ENCODE measurements at places on chromosomes 7 and 10. TPM values are rescaled to one million over a fixed set of nuclear protein-coding genes. Genes with fewer than 3 reads are reported as not detected.

PRRT4 gene
- not detected for polyA plus RNA-seq

GNGT1 gene
- polyA plus RNA-seq, result not detected

GRCh38 chr10:28559618-28560017 is 26.7 kb downstream of the WAC start:
- DNase-seq, result no peak

DNA sequence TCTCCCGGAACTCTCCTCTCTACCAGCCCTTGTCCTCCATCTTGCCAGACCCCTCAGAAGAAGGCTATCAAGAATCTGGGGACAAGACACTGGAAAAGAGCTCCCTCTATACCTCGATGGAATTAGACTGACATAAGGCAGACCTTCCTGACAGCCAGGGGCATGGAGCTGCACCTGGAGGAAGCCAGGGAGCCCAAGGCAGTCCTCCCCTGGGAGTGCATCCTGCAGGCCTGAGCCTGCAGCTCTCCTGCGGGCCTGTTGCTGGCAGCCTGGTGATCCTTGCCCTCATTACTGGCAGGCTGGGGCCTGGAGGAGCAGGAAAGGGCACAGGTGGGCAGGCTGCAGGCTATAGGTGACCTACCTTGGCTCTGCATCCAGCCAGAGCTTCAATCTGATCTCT is 323.4 kb downstream of the GRID1 start:
- DNase-seq, result no peak
